ENCODE measurements at places on chromosomes 2 and 18.
A peak's percentile ranks its signal among the peaks of the same experiment; 100 is the strongest.

- peak; percentile 87 for DNase-seq
Observed at GRCh38 chr2:206765242-206766056, at the start of the genes FASTKD2 and MDH1B. Gene FASTKD2, plus strand, starts transcription at chr2:206765606. Its CDS starts 1,088 bp downstream, at chr2:206766694. Gene MDH1B, minus strand, starts transcription at chr2:206765328. Its CDS starts 57 bp downstream, at chr2:206765271.

- DNase-seq: no peak
Observed at GRCh38 chr18:3383381-3383915, 66.5 kb upstream of the TGIF1 start.

DNA sequence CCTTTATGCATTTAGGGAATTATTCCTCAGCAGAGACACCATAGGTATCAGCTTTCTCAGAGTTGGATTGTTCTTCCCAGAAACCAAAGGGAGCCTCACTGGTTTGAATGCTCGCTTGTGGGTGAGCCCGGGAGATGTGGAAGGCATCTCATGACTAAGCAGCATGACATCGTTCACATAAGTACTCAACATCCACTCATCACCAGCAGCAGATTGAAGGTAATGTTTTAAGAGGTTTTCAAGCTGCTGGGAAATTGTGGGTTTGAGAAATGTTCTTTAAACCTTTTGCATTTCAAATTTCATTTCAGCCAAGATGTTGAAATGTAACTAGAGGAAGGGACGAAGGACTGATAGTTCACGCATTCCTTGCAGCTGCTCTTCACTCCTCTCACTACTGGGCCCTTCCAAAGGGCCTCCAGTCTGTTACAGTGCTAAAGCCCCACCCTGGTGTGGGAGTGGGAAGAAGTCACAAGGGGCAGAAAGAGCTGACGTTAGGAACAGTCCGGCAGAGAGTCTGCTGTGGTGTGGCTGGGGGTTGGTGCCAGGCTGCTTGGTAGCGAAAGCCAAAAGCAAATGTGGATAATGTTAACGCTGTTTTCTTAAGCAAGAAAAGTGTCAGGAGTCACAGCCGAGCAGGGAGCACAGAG is 324.5 kb upstream of the EPHA4 start:
- no peak for DNase-seq

DNA sequence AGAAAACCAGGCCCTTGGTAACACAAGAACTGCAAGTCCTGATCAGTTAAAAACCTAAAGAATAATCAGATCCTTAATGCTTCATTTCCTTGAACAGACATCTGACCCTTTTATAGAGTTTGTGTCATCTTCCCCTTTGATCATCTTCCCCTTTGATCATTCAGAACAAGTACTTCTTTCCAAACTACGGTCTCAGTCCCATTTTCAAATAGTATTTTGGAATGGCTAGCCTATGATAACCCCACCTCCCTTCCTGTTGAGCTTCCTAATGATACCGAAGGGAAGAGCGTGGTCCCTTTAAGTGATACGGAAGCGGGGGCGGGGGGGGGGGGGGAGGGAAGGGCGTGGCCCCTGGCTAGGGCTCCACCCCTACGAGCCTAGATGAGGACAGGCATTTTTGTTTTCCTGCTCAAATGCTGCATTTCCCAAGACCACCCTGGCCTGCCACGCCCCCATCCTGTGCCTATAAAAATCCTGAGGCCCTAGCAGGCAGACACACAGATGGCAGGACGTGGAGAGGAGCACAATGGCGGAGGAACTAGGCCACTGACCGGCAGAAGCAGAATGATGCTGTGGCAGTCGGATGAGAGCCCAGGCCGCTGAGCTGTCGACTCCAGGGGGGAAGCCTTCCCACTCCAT is 24.1 kb upstream of the CHRNA1 start:
- peak; percentile 45 for DNase-seq

- DNase-seq: peak; percentile 8
Observed at GRCh38 chr2:71894261-71894660, 253.4 kb downstream of the CYP26B1 start.

GRCh38 chr2:27074738-27075565 is 3.5 kb upstream of the EMILIN1 start:
- no peak for DNase-seq

DNA sequence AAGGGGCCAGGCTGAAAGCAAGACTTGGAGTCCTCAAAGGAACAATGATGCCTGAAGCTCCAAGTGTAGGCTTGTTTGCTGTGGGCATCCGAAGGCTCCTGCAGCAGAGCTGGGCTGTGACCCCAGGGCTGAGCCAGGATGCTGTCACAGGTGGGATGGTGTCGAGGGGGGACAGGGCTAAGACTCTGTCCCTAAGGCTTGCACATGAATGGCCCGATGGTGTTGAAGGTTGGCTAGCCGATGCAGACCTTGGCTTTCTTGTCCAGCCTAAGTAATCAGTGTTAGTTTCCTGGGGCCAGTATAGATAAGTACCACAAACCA is 251.0 kb downstream of the NDUFA10 start:
- DNase-seq: no peak

GRCh38 chr2:96787411-96787810 is 26.7 kb downstream of the CNNM4 start:
- DNase-seq: no peak

DNA sequence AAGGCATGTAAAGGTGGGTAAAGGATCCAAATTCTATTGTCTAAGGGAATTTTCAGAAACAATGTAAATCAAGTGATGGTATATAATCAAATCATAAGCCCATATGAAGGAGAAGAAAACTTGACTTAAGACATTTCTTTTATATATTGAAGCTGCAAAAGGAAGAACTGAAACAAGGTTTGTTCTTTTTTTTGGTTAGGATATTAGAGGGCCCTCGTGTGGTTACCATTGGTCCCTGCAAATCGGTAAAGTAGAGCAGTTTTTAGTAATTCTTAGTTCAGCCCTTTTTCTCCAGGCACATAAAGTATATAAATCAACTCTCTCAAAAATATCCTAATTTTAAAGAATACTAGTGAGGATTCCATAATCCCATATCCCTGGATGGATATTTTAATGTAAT is 105.6 kb upstream of the STK17B start:
- DNase-seq: peak; percentile 31

DNA sequence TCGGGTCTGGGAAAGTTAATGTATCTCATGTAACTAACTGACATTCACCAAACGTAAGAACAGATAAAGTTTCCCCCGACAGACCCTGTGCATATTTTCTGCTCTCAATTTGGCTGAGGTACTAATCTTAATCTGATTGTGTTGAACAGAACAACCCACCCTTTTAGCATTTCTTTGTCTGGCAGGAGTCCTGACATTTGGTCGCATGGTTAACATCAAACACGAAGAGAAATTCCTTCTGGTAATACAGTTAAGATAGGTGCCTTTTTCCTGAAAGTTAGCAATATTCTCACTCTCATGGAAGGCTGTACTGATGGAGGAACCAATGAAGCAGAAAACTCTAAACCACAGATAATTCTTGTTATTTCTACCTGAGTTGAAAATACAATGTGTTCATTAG is 520.8 kb downstream of the PARD3B start:
- no peak for DNase-seq

DNA sequence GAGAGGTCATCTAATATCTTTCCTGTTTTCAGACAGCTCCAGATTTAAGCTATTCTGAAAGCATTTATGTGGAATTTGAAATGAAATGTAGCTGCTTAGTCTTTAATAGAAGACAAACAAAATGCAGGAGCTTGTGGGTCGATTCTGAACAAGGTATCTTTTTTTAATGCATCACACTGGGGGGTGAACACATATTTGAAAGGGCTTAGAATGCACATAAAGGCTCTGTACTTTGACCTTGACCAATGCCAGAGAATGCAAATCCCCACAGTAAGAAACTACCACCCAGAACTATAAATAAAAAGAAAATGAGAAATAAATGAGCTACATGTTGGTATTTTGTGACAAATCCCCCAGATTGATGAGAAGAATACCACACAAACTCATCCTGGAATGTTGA is 489.3 kb downstream of the PIK3C3 start:
- DNase-seq: no peak

DNA sequence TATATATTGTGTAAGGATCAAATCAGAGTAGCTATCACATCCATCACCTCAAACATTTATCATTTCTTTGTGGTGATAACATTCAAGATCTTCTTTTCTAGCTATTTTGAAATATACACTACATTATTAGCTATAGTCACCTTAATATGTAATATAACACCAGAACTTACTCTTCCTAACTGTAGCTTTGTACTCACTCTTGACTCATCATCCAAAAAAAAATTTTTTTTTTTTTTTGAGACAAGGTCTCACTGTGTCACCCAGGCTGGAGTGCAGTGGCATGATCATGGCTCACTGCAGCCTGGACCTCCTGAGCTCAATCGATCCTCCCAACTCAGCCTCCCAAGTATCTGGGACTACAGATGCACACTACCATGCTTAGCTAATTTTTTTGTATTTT is 153.3 kb downstream of the EML6 start:
- no peak for DNase-seq

GRCh38 chr2:30934066-30934465 is 126.8 kb upstream of the CAPN13 start:
- no peak for DNase-seq

- DNase-seq: no peak
Observed at GRCh38 chr2:123095219-123095835, 929.8 kb upstream of the CNTNAP5 start.

GRCh38 chr2:7952046-7952745 is 729.7 kb upstream of the ID2 start:
- no peak for DNase-seq

GRCh38 chr18:77135339-77136075 is 2.9 kb upstream of the MBP start:
- DNase-seq: no peak

DNA sequence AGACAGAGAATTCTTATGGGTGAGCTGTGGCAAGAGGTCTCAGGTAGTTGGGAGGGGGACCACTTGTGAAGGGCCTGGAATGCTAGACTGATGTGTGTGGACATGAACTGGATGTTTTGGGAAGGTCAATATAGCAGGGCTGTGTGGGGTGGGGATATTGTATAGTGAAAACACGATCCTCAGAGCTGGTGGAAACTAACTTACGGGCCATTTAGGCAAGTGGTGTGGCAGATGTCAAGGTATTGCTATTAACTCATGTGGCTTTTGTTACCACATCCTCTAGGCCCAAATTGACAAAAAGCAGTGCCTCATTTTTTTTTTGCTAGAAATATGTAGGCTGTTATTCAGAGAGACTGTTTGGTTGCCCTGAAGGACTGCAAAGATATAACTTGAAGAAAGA is 8.0 kb upstream of the GALNT1 start:
- no peak for DNase-seq

DNA sequence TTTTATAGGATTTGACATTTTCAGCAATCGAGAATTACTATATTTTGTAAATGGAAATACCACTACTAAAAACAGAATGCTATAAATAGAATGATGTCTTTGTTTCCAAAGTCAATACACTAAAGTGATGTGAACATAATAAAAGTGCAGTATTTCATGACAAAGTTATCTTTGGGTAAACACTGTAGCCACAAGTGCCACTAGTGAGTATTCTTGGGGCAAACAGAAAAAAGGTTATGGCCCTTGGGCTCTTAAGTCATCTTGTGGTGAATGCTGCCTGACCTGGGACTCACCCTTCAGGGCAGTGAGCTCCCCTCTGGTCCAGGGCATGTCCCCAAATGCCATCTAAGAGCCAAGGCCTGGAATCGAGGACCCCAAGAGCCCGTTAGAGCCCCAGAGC is 99.2 kb upstream of the KYNU start:
- no peak for DNase-seq

GRCh38 chr2:118055512-118056164 is 32.6 kb upstream of the INSIG2 start:
- no peak for DNase-seq

DNA sequence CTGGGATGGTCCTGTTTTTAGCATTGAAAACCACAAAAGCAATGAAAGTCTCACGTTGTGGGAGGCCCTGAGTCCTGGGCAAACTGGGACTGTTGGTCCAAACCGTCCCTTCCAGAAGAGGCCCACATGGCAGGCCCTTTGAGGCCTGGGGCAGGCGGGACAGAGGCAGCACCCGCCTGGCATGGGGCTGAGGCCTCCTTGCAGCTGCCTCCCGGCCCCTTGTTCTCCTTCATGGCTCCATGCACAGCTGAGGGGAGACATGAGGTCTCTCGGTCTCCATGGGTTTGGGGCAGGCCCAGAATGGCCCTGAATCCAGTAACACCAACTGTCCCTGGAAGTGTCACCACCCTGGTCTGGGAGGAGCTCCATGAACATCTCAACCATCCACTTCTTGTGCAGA is 61.9 kb downstream of the RRM2 start:
- DNase-seq: no peak

DNA sequence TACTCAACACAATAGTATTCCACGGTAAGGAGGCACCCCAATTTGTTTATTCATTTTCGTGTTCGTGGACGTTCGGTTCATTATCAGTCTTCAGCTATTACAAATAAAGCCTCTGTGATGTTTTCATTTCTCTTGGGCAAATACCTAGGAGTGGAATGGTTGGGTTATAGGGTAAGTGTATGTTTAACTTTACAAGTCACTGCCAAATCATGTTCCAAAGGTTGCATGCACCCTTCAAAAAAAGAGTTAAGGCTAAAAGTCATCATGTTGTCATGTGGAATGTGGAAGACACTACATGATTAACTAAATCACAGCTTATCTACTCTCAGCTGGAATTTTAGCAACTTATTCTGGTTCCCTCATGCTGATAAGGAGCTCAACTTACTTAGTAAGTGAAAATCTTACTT is 15.8 kb downstream of the INO80C start:
- no peak for DNase-seq

DNA sequence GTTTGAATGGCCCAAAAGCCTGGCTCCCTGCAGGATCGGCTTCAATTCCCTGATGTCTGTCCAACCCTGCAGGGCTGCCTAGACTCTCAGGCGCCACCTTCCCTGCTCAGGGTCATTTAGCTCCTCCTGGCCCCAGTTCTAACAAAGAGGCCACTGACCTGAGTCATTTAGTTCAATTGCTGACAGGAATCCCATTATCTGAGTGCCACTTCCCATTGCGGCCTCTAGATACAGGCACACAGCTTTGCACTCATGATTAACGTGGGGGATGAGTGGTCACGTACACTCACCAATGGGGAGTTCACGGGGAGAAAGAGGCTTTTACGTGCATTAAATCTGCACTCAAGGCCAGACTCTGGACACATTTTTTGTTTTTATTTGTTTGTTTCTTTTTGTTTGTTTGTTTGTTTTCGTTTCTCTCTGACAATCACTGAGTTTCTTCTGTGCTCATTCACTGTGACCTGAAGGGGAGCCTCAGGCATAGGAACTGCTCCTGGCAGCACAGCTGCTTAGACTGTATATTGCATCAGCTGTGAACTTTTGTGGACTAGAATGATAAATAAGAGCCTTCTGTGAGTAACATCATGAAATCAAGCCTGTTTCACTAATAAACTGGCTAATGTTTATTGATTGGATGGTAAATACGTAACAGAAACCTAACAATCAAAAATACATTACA is 118.9 kb upstream of the CTNNA2 start:
- no peak for DNase-seq

DNA sequence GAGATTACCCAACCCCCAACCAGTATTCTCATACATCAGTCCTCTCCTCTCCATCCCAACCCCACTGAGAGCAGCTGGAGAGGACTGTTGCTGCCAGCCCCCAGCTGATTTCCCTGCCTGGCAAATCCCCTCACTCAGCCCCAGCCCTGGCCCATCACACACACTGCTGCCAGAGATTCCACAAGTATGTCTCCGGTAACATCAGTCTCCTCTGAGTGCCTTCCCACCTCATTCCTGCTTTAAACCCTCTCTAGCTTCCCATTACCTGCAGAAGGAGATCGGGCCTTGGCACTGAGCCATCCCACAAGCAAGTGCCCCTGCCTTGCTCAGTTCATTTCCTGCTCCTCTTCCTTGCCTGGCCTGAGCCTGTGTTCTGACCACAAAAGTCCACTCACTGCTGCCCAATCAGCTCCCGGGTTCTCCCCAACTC is 50.6 kb upstream of the ZFP36L2 start:
- no peak for DNase-seq

- peak; percentile 15 for DNase-seq
Observed at GRCh38 chr2:159926695-159927094, 128.7 kb upstream of the CD302 start.

- no peak for DNase-seq
Observed at GRCh38 chr18:62717925-62718800, 2.8 kb downstream of the PHLPP1 start.

Measured in HEK293T (cell line).